ENCODE measurements at places on chromosomes 12 and 14.

- no peak for DNase-seq
These were observed 33.6 kb upstream of the TDRD9 start for GRCh38 chr14:103894723-103895059.

DNA sequence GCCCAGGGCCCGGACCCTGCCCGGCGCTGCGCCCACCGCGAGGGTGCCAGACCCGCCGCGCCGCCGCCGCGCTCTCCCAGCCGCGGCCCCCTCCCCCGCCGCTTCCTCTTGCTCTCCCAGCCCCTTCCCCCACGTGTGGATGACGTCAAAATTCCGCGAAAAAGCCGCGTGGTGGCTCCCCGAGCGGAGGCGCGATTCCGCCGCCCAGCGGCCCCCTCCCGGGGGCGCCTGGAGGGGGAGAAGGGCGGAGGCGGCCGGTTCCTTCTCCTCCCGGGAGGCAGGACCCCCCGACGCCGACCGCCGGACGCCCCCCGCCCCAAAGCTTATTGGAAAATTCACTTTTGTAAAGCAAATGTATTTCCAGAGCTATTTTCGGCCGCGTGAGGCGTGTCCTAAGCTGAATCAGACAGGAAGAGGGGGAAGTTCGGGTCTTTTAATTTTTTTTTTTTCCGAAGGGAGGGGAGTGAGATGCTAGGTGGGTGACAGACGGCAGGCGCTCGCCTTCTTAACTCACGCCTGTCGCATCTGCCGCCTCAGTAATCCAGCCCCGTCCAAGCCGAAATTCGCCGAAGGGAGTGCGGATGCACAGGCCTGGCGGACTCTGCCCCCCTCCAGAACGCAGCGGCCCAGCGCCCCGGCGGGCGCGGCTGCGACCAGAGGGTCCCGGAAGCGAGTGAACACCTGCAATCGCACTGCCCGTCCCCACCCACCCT is 4.1 kb upstream of the CCND2 start:
- peak; percentile 89 for DNase-seq

DNA sequence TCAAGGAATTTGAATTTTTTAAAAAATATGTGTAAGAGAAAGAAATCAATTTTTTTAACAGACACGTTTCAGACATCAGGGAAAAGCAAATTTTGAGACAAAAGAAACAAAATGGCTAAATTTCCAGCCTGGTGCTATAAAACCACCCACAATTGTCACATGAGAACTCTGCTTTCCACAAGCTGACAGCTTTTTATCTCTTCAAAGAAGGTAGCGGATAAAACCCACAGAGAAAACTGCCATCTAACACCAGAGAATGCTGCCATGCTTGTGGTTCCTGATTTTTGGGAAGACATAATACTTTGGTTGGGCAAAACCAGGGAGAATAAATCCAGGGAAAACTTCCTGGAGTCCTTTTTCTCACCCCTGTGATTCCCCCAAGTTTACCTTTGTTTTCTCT is 10.3 kb upstream of the ITPR2 start:
- DNase-seq = no peak

- DNase-seq = no peak
These were observed 3.8 kb downstream of the SETD3 start for GRCh38 chr14:99476864-99477263.

GRCh38 chr12:62983594-62983993 is 48.6 kb upstream of the PPM1H start:
- DNase-seq = no peak

GRCh38 chr14:67187826-67188225 is 1.4 kb upstream of the GARIN2 start:
- no peak for DNase-seq

GRCh38 chr12:43763769-43764168 is 5.0 kb downstream of the IRAK4 start:
- no peak for DNase-seq

DNA sequence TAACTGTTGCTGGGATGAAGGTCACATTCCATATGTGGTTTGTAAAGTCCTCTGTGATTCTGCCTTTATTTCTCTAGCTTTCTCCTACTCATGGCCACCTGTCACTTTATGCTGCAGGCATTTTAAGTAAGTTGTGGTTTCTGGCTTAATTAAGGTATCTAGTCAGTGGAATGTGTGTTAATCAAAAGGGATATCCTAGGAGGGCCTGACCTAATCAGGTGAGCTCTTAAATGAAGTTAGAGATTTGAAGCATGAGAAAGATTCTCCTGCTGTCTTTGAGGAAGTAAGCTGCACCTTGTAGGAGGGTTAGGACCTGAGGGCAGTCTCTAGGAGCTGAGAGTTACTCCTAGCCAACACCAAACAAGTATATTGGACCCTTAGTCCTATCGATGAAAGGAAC is 90.3 kb downstream of the ETNK1 start:
- no peak for DNase-seq
